Naive thymus-derived CD4-positive, alpha-beta T cell (primary cell): ENCODE measurements at places on chromosomes 13 and 19.

- DNase-seq = no peak
- no peaks in the 10 kb centered on the region for H3K36me3 ChIP-seq
- H3K4me1 ChIP-seq = no peaks in the 10 kb centered on the region
- H3K4me3 ChIP-seq = no peak overlapping the region
- H3K27me3 ChIP-seq = no peaks in the 10 kb centered on the region
These were observed 259.0 kb downstream of the NALCN start for GRCh38 chr13:101157261-101157660.

DNA sequence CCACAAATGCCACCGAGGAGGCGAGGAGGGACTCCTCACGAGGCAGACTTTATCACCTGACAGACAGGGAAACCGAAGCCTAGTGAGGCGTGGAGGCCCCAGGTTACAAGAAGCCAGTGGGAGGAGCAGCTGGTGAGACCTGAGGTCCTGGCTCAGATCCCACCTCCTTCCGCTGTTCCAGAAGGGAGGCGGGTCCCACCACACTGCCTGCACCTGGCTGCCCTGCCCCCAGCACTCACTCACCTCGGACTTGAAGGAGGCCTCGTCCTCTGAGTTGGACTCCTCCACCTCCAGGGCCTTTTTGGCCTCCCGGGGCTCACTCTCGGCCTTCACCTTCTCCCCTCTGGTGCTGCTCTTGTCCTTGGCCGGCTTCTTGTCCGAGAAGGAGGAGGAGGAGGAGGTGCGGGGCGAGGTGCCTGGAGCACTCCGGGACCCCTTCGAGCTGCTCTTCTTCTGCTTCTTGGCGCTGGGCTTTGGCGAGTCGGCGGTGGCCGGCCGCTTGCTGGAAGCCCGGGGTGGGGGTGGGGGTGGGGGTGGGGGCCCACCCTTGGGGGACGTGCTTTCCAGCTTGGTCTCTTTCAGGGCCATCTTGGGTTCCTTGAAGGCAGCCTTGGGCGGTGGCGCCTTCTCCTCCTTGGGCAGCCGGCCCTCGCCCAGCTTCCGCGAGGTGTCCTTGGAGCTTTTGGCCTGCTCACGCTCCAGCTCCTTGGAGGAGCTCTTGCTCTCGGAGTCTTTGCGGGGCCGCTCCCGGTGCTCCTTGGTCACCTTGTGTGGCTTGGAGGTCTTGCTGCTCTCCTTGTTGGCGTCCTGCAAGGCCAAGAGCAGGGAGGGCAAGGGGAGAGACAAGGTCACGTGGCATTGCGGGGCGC, 57.7 kb downstream of the MLLT1 start:
- H3K36me3 ChIP-seq = no peaks in the 10 kb centered on the region
- H3K4me1 ChIP-seq = no peaks in the 10 kb centered on the region
- no peak overlapping the region for H3K4me3 ChIP-seq
- H3K27me3 ChIP-seq = no peaks in the 10 kb centered on the region

GRCh38 chr13:77378662-77379061, 51.8 kb upstream of the MYCBP2 start:
- no peaks in the 10 kb centered on the region for H3K4me1 ChIP-seq
- no peak for DNase-seq
- H3K27ac ChIP-seq = no peak overlapping the region
- H3K36me3 ChIP-seq = no peaks in the 10 kb centered on the region

DNA sequence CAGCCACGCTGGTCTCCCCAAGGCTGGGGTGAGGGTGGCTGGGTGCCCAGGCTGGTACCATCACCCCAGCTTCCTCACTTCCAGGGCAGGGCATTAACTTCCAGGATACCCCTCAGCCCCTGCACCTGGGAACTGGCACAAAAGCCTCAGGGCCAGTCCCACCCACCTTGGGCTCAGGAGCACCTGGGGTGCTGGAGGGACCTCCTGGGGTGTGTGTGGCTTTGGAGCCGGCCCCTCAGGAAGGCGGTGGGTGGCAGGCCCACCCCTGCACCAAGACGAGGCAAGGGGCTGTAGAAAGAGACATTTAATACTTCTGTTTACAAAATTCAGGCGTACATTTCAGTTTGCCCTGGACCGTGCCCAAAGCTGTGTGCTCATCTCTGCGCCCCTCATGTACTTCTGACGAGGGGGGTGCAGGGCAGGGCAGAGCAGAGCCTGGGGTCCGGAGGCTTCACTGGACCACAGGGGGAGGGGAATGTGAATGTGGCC, 16.8 kb downstream of the MPND start:
- peaks cover 2% of the 10 kb centered on the region for H3K36me3 ChIP-seq
- no peak overlapping the region for H3K27ac ChIP-seq
- no peak overlapping the region for H3K4me3 ChIP-seq
- no peaks in the 10 kb centered on the region for H3K4me1 ChIP-seq
- no peaks in the 10 kb centered on the region for H3K27me3 ChIP-seq

DNA sequence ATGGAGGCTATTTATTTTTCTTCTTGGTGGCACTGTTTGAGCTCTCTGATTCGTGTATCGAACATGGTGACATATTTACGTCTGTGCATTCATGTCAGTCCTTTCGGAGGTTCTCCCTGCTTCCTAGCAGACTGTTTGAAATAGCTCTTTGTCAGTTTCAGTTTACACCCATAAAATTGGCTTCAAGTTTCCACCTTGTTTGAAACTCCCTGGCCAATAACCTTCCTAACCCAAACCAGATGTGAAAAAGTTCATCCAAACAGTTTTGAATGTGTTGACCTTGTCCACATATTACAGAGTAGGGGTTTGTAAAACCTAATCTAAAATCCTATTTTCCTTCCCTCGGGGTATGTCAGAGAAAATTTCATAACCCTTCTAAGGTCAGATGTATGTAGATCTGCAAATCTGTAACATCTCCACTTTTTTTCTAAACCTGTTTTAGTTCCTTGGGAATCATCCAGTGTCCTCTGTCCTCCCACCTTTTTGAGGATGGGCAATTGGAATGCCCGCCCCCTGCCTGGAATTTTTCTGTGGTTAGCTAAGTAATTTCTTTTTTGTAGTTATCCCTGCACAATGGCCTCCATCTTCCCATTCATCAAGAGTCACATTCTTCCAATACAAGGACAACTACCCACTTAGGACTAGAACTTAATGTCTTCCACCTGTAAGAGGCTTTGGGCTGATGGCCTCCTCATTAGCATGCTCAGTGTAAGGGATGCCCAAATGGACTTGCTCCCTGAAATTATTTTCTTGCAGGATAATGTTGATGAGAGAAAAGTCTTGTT, 499.8 kb downstream of the GPC6 start:
- H3K27me3 ChIP-seq = no peaks in the 10 kb centered on the region
- H3K27ac ChIP-seq = no peak overlapping the region
- DNase-seq = no peak
- no peak overlapping the region for H3K4me3 ChIP-seq
- no peaks in the 10 kb centered on the region for H3K4me1 ChIP-seq
- no peaks in the 10 kb centered on the region for H3K36me3 ChIP-seq

GRCh38 chr13:113852536-113853517, 11.0 kb downstream of the GAS6 start:
- no peaks in the 10 kb centered on the region for H3K27me3 ChIP-seq
- DNase-seq = no peak
- no peak overlapping the region for H3K27ac ChIP-seq
- no peaks in the 10 kb centered on the region for H3K36me3 ChIP-seq
- no peak overlapping the region for H3K4me3 ChIP-seq

DNA sequence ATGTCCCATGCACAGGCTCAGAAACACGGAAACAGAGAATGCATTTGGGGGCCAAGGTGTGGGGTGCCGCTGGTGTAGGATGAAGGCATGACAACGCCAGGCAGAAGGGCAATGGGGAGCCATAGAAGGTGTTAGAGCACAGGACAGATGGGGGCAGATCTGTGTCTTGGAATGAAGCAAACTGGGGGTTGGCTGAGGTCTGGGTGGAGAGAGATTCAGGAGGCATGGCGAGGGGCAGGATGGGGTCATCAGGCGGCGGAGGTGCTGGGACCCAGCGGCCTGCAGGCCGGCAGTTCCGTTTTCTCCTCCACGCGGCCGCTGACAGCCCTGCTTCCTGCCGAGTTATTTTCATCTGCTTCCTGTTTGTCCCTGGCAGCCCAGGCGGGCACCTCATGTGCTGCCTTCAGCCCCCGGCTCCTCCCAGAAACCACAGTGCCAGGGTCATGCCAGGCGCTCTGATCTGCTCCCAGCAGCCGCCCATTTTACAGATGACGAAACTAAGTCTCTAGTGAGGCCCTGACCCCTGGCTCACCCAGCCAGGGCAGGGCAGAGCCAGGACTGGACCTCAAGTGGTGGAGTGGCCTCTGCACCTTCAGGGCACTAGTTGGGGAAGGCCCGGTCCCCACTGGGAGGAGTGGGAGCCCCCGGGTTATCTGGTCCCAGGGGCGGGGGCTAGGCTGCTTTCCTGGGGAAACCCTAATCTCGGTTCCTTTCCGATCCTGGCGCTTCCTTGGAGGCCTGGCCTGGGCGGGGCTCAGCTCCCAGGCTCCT, 2.2 kb downstream of the ARHGAP45 start:
- peak; percentile 73 for DNase-seq
- peak overlapping the region; percentile 99 for H3K27ac ChIP-seq
- no peaks in the 10 kb centered on the region for H3K27me3 ChIP-seq

- H3K4me3 ChIP-seq = no peak overlapping the region
- no peak overlapping the region for H3K27ac ChIP-seq
- H3K27me3 ChIP-seq = no peaks in the 10 kb centered on the region
- H3K36me3 ChIP-seq = no peaks in the 10 kb centered on the region
- H3K4me1 ChIP-seq = no peaks in the 10 kb centered on the region
- DNase-seq = no peak
These were observed 915.1 kb downstream of the SLITRK5 start for GRCh38 chr13:88586263-88586662.

DNA sequence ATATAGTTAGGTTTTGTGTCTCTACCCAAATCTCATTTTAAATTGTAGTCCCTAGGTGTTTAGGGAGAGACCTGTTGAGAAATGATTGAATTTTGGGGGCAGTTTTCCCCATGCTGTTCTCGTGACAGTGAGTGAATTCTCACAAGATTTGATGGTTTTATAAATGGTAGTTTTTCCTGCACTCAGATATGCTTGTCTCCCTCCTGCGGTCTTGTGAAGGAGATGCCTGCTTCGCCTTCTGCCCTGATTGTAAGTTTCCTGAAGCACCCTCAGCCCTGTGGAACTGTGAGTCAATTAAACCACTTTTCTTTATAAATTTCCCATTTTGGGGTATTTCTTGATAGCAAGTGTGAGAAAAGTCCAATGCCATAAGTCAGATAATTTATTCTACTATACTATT, 1977.5 kb upstream of the PCDH20 start:
- H3K4me1 ChIP-seq = no peaks in the 10 kb centered on the region

GRCh38 chr19:11414544-11414943, 4.6 kb downstream of the RGL3 start:
- no peaks in the 10 kb centered on the region for H3K4me1 ChIP-seq
- no peak overlapping the region for H3K27ac ChIP-seq
- H3K27me3 ChIP-seq = no peaks in the 10 kb centered on the region
- H3K4me3 ChIP-seq = no peak overlapping the region
- no peaks in the 10 kb centered on the region for H3K36me3 ChIP-seq

DNA sequence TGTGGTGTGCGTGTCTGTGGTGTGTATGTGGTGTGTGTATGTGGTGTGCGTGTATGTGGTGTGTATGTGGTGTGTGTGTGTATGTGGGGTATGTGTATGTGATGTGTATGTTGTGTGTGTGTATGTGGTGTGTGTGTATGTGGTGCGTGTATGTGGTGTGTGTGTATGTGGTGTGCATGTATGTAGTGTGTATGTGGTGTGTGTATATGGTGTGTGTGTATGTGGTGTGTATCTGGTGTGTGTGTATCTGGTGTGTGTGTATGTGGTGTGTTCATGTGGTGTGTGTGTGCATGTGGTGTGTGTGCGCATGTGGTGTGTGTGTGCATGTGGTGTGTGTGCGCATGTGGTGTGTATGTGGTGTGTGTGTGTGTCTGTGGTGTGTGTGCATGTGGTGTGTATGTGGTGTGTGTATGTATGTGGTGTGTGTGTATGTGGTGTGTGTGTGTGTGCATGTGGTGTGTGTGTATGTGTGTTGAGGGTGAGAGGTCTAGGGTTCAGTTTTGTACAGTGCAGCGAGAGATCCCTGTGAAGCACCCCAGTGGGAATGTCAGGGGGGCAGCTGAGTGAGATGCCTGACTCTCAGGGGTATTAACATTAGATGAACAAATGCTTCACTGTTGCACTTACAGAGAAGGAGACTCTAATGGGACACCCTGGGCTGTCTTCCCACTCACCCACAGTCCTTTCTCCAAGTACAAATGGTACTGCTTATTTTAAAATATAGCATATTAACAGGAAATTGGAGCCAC, 61.3 kb upstream of the MEDAG start:
- no peak overlapping the region for H3K27ac ChIP-seq
- H3K4me3 ChIP-seq = no peak overlapping the region
- H3K27me3 ChIP-seq = no peaks in the 10 kb centered on the region
- H3K36me3 ChIP-seq = no peaks in the 10 kb centered on the region
- no peak for DNase-seq
- H3K4me1 ChIP-seq = no peaks in the 10 kb centered on the region

GRCh38 chr19:39410017-39410830, 2.2 kb upstream of the PLEKHG2 start:
- H3K27me3 ChIP-seq = no peaks in the 10 kb centered on the region
- DNase-seq = peak; percentile 70
- H3K4me1 ChIP-seq = peaks cover 33% of the 10 kb centered on the region
- peaks cover 12% of the 10 kb centered on the region for H3K36me3 ChIP-seq
- peak overlapping the region; percentile 82 for H3K4me3 ChIP-seq

DNA sequence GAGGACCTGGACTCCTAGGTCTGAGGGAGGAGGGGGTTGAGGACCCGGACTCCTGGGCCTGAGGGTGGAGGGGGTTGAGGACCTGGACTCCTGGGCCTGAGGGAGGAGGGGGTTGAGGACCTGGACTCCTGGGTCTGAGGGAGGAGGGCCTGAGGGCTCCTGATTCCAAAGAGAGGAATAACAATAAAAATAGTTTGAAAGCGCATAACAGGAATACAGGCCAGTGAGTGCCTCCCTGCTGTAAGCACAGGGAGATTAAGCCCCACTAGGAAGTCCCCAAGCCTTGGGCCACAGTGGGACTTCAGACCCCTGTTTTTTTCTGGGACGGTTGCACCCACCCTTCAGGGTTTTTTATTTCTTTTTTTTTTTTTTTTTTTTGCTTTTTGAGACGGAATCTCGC, 1.2 kb upstream of the SBK2 start:
- H3K36me3 ChIP-seq = no peaks in the 10 kb centered on the region
- no peak overlapping the region for H3K27ac ChIP-seq
- no peak for DNase-seq
- H3K4me3 ChIP-seq = no peak overlapping the region

- no peaks in the 10 kb centered on the region for H3K27me3 ChIP-seq
- H3K36me3 ChIP-seq = no peaks in the 10 kb centered on the region
- H3K4me1 ChIP-seq = no peaks in the 10 kb centered on the region
- no peak overlapping the region for H3K4me3 ChIP-seq
These were observed 13.7 kb downstream of the FAM124A start for GRCh38 chr13:51235756-51236490.

GRCh38 chr19:8413629-8413995, 507 bp downstream of the MARCHF2 start:
- H3K4me1 ChIP-seq = peaks cover 6% of the 10 kb centered on the region
- H3K36me3 ChIP-seq = no peaks in the 10 kb centered on the region
- DNase-seq = no peak
- H3K27me3 ChIP-seq = no peaks in the 10 kb centered on the region
- H3K4me3 ChIP-seq = peak overlapping the region; percentile 72

DNA sequence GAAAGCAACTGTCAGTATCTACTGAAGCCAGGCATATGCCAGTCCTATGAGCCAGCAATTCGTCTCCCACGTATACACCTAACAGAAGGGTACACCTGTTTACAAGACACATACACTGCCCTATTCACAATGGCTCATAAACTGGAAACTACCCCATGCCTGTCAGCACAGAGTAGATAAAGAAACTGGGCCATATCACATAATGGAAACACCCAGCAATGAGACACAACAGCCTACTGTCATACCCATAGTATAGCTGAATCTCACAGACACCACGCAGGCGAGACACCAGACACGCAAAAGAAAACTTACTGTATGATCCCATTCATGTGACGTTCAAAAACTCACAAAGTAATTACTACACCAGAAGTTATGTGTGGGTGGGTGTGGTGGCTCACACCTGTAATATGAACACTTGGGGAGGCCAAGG, 15.7 kb downstream of the NOSIP start:
- peak overlapping the region; percentile 88 for H3K27ac ChIP-seq
- no peaks in the 10 kb centered on the region for H3K27me3 ChIP-seq
- peak overlapping the region; percentile 31 for H3K4me3 ChIP-seq
- H3K4me1 ChIP-seq = peaks cover 79% of the 10 kb centered on the region
